ENCODE measurements at places on chromosomes 2 and 18. TPM values are rescaled to one million over a fixed set of nuclear protein-coding genes. Genes with fewer than 3 reads are reported as not detected.

- no peaks in the 10 kb centered on the region for H3K36me3 ChIP-seq
- H3K27ac ChIP-seq, result no peak overlapping the region
- H3K4me3 ChIP-seq, result no peak overlapping the region
Observed at GRCh38 chr2:149448315-149448714, 117.9 kb downstream of the LYPD6 start.

DNA sequence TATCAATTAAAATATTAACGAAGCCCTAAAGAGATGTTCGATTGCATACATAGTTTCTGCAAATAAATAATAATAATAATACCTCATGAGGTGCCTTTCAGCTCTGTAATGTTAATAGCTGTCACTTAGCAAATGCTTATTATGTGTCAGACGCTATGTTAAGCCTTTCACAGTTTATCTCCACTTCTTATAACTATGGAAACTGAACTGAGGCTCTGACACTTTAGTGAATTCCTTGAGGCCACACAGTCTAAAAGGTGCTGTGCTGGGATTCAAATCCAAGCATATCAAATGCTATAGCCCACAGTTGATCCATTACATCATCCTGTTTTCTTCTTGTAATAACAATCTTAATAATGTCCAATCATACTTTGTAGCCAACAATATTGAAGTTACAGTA lies 1571.5 kb upstream of the NXPH2 start:
- no peak overlapping the region for H3K4me3 ChIP-seq
- no peaks in the 10 kb centered on the region for H3K36me3 ChIP-seq
- no peak overlapping the region for H3K27ac ChIP-seq
- no peaks in the 10 kb centered on the region for H3K27me3 ChIP-seq

DNA sequence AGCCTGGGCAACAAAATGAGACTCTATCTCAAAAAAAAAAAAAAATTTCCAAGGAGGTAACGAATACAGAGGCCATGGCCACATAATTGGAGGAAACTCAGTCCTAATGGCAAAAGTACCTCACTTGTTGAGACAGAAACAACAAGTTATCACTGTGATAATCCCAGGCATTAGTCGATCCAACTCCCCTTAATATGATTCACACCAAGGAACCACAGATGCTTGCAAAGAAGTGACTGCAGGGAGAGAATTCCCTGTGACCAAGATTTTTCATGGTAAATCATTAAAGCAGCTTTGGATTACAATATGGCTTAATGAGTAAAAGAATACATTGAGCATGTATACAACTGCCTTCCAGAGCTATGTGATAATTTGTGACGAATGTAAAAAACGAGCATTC lies 80.4 kb upstream of the RNU4ATAC start:
- no peak overlapping the region for H3K4me3 ChIP-seq
- peaks cover 20% of the 10 kb centered on the region for H3K36me3 ChIP-seq
- no peak overlapping the region for H3K27ac ChIP-seq
- H3K27me3 ChIP-seq, result no peaks in the 10 kb centered on the region

GRCh38 chr2:207015901-207016300 lies 76.6 kb downstream of the CPO start:
- H3K27ac ChIP-seq, result no peak overlapping the region
- no peaks in the 10 kb centered on the region for H3K36me3 ChIP-seq
- DNase-seq, result no peak
- H3K4me1 ChIP-seq, result no peaks in the 10 kb centered on the region
- no peaks in the 10 kb centered on the region for H3K27me3 ChIP-seq

- no peaks in the 10 kb centered on the region for H3K27me3 ChIP-seq
Observed at GRCh38 chr2:69375494-69376353, 11.3 kb downstream of the GFPT1 start.

DNA sequence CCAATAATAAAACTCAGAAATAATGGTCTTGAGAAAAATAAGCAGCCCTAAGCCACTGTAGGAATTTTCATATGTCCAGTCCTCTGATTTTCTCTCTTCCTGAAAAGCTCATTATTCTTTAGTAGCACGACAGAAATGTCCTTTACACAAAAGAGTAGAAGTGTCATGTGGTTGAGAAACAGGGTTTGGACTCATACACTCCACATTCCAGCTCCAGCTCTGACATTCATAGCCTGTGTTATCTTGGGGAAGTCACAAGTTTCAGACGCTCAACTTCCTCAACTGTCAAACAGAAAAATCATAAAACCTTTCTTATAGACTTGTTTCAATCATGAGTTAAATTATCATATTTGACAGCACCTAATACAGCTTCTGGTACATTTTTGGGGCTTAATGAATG lies 511.5 kb downstream of the TNS1 start:
- no peak for DNase-seq
- no peaks in the 10 kb centered on the region for H3K4me1 ChIP-seq
- no peaks in the 10 kb centered on the region for H3K27me3 ChIP-seq
- no peak overlapping the region for H3K4me3 ChIP-seq
- H3K36me3 ChIP-seq, result no peaks in the 10 kb centered on the region

DNA sequence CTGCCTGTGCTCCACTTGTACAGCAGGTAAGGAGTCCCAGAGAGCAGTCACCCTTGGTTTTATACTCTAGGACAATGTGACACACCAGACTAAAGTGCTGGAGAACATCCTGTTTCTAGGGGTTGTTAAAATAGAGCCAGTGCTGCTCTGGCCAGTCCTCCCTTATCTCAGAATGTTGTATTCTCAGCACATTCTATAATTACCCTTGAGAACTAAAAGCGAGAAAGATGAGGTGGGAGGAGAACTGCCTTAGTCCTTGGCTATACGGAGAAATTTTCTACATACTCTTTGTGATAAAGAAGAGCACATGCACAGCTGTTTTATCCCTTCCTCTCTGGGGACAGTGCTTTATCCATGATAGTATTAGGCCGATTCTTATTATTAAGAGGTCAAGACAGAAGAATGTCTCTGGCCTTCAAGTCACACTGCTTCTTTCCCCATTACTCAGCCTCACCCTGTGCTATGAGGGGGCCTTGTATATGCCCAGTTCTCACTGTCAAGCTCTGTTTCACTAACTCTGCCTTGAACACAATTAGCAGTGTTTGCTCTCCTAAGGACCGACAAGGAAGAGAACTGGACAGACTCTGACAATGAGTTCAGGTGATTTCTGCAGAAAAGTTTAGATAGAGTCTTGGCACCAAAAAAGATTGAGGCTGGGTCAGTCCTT lies 385.8 kb downstream of the TRIB2 start:
- H3K27ac ChIP-seq, result no peak overlapping the region
- H3K4me3 ChIP-seq, result no peak overlapping the region
- H3K36me3 ChIP-seq, result no peaks in the 10 kb centered on the region
- H3K27me3 ChIP-seq, result no peaks in the 10 kb centered on the region
- no peaks in the 10 kb centered on the region for H3K4me1 ChIP-seq

DNA sequence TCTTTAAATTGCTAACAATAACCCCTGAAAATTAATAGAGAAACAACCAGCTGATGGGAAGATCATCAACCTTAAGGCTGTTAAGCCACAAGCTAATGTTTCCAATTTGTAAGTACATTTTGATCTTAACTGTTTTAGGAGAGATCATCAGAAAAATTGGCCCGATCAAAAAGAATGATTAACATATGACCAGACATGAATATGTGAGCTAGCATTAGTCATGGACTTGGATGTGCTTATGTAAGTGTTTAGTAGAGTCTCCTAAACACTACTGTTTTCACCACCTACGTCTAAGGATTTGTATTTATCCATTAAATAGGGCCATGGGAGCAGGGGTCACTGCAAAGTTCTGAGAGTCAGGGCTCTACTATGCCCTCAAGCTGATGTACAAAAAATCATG lies 4.3 kb downstream of the LMAN1 start:
- no peaks in the 10 kb centered on the region for H3K4me1 ChIP-seq
- H3K27me3 ChIP-seq, result no peaks in the 10 kb centered on the region
- H3K4me3 ChIP-seq, result no peak overlapping the region
- no peak overlapping the region for H3K27ac ChIP-seq

DNA sequence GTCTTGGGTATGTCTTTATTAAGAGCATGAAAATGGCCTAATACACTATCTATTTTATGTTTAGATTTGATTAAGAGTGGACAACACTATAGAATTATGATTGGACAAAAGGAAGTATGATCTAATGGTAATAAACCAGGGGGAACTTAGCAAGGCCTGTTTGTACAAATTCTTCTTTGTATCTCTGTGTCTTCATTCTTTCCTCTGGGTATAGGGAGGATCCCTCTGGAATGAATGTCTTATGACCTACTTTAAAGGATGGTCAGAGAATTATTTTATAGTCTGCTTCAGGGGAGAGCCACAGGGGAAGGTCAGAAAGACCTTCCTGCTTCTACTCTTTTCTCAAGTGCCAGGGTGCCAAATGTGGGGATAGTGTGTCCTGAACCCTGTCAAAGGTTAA lies 42.8 kb upstream of the FANCL start:
- no peak overlapping the region for H3K4me3 ChIP-seq
- DNase-seq, result no peak
- H3K36me3 ChIP-seq, result no peaks in the 10 kb centered on the region
- no peak overlapping the region for H3K27ac ChIP-seq

- H3K36me3 ChIP-seq, result no peaks in the 10 kb centered on the region
- H3K27me3 ChIP-seq, result no peaks in the 10 kb centered on the region
- no peak overlapping the region for H3K27ac ChIP-seq
- no peak for DNase-seq
- no peak overlapping the region for H3K4me3 ChIP-seq
- H3K4me1 ChIP-seq, result no peaks in the 10 kb centered on the region
Observed at GRCh38 chr2:36290306-36290856, 65.2 kb upstream of the CRIM1 start.

- peak within 1 kb of the TSS; percentile 53 for H3K4me3 ChIP-seq
- peaks cover 55% of the 10 kb centered on the region for H3K27me3 ChIP-seq
- DNase-seq, result peak; percentile 76
- H3K36me3 ChIP-seq, result no peaks in the 10 kb centered on the region
- H3K27ac ChIP-seq, result peak within 1 kb of the TSS; percentile 77
Observed at GRCh38 chr2:136117909-136118818, at the start of gene CXCR4. Gene CXCR4 (minus strand): TSS chr2:136118149. CDS start chr2:136118060, 89 bp downstream.

The GULP1 gene
- 11.8 TPM for total RNA-seq

The RIT2 gene
- total RNA-seq, result not detected

The HRH4 gene
- total RNA-seq, result not detected

The CCDC121 gene
- 2.9 TPM for total RNA-seq

The MAP2 gene
- 0.84 TPM for total RNA-seq

The ALPP gene
- 0.11 TPM for total RNA-seq

All from colonic mucosa (tissue), 4 donors.